ENCODE measurements at places on chromosomes 5 and 9. TPM values are rescaled to one million over a fixed set of nuclear protein-coding genes. Genes with fewer than 3 reads are reported as not detected.

GFPT2 gene
- 0.48 TPM for total RNA-seq

TRPM6 gene
- not detected for total RNA-seq

CAST gene
- total RNA-seq, result 248 TPM

RORB gene
- total RNA-seq, result 0.21 TPM

SHC3 gene
- total RNA-seq, result under 0.01 TPM

DBH gene
- not detected for total RNA-seq

SEMA5A gene
- total RNA-seq, result 0.72 TPM

BSPRY gene
- total RNA-seq, result 6.5 TPM

IRX4 gene
- total RNA-seq, result 4.5 TPM

ST8SIA4 gene
- total RNA-seq, result under 0.01 TPM

CD14 gene
- total RNA-seq, result 1.4 TPM

AQP3 gene
- total RNA-seq, result 18.3 TPM

Data from tracheal epithelial cell (primary cell).